KBM-7 (cell line): ENCODE measurements at places on chromosomes 16 and 17.

GRCh38 chr17:35129973-35130351 lies 8.5 kb downstream of the FNDC8 start:
- no peak for DNase-seq

GRCh38 chr16:56227936-56228335 lies 36.6 kb downstream of the GNAO1 start:
- no peak for DNase-seq

GRCh38 chr17:41404024-41404671 lies 6.7 kb upstream of the KRT31 start:
- no peak for DNase-seq

DNA sequence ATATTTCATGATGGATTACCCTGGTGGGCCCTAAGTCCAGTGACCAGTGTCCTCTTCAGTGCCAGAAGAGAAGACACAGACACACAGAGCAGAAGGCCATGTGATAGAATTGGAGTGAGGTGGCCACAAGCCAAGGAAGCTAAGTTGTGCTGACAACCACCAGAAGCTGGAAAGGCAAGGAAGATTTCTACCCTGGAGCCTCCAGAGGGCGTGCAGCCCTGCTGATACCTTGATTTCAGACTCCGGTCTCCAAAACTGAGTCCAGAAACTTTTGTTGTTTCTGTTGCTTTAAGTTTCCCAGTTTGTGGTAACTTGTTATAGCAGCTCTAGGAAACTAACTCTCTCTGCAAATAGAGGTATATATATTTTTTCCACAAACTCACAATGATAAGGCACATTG lies 396.6 kb upstream of the ASIC2 start:
- no peak for DNase-seq

GRCh38 chr16:6571044-6571443 lies 761.6 kb upstream of the RBFOX1 start:
- DNase-seq = no peak

GRCh38 chr16:49687476-49688002 lies 168.4 kb downstream of the ZNF423 start:
- no peak for DNase-seq

DNA sequence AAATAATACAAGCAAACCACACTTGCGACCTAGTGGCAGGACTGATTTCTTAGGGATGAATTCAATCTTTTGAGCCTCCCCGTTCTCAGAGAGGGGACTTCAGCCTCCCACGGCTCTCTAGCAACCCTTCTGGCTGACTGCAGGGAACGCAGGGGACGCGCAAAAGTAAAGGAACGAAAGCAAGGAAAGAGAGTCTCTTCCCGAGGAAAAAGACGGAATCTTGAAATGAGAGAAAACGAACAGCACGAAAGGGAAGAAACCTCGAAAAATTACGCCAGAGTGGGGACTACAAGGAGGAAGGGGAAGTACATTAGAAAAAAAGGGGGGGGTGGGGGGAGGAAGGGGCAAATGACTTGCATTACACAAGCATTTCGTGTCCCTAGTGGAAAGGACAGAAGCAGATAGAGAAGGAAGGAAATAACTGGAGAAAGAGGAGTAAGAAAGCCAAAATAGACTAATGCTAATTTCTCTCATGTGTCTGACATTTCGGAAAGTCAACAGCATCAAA lies 1.2 kb downstream of the GRB2 start:
- DNase-seq = peak; percentile 85
